ENCODE measurements at places on chromosomes 1 and 21.

GRCh38 chr1:47984175-47984789 lies 12.9 kb downstream of the TRABD2B start:
- DNase-seq: no peak

GRCh38 chr1:243253211-243253925 lies 1.7 kb downstream of the CEP170 start:
- no peak for DNase-seq

- no peak for DNase-seq
Measured at GRCh38 chr1:58999676-59000075, 215.8 kb upstream of the JUN start.

DNA sequence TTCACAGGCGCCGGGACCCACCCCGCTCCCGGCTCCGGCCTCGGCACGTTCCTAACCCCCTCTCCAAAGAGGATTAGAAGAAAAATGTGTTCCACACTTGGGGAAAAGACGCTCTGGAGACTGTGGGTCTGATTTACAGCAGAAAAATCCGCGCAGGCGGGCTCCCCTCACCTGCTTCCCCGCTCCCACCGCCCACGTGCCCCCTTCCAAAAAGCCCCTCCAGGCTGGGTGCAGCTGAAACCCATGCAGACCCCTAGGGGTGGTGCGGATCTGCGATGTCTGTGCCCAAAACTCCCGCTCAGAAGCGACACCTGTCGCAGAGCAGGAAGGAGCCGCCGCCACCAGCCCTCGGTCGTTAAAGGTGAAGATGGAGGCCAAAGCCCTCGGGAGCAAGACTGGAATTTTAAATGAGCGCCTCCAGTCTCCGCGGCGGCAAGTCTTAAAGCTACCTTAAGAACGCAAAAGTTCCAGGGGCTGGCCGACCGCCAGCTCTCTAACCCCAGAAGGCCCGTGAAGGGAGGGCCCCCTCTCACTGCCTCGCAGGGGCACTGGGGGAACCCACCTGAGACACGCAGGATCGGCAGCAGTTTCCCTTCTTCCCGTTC lies 688 bp upstream of the CHD5 start:
- DNase-seq: no peak

- no peak for DNase-seq
Measured at GRCh38 chr21:34156957-34157356, 83.6 kb downstream of the MRPS6 start.

- DNase-seq: no peak
Measured at GRCh38 chr1:11541236-11541635, 62.3 kb downstream of the DISP3 start.

DNA sequence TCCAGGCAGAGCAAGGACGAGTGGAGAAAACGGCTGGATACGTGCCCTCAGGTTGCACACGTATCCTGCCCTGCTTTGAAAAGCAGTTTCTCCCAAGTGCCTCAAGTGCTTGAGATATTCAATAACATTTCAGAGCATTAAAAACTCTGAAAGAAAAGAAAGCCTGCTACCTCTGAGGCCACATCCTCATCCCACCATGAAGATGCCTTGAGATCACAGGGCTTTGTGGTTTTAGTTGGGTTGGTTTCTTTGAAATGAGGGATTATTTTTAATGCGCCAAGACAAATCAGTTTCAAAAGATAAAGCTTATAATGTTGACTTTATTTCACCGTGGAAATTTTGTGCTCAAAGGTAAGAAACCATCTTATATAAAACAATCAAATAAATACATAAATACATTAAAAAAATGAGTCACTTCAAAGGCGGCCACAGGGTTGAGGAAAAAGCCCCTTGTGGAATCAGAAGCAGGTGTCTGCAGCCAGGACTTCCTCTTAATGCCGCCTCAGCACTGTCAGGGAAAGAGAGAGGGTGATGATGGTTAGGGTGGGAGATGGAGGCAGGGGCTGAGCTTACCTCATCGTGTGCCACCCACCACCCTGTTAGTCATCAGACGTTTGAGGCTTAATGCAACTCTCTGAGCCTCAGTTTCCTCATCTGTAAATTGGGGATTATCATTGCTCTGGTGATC lies 1.4 kb downstream of the NPPB start:
- DNase-seq: no peak

DNA sequence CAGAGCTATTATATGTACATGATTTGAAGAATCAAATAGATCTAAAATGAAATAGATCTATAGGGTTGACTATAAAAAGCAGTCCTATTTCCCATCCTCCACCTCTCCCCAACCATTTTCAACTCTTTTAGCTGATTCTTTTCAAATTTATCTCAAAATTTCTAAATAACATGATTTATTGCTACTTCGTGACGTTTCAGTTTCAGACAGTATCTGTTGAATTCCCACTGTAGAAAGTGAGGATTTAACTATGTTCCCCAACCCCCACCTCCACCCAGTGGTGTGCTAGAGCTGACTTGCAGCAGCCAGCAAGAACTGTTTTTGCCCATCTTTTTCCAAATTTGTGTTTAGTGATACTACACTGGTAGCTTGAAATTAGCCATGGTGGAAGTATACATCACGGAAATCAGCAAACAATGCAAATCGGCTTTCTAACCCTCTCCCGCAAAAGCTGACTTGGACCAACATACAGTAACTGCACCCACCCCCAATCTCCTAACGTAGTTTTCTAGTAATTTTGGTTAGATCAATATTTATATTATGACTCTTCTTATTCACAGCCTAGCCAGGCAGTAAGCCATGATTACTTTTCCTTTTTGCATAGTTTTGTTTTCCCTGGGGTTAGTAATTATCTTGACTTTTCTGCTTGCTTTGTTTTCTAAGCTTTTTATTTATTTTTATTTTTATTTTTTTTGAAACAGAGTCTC lies 10.9 kb downstream of the SEMA4A start:
- no peak for DNase-seq

Data from AG09319 (cell line).